ENCODE measurements at places on chromosomes 12 and 14. TPM values are rescaled to one million over a fixed set of nuclear protein-coding genes. Genes with fewer than 3 reads are reported as not detected.

Gene SLC2A14
- total RNA-seq, result 0.64 TPM

Gene AGAP2
- total RNA-seq, result 2.9 TPM

Gene TGM1
- total RNA-seq, result 0.29 TPM

Gene CBLN3
- total RNA-seq, result 2.6 TPM

Gene PLEKHD1
- 4.3 TPM for total RNA-seq

Gene B3GNT4
- total RNA-seq, result 1.1 TPM

Gene CLECL1
- 0.35 TPM for total RNA-seq

Gene SYT1
- total RNA-seq, result 23.6 TPM

Gene STYX
- total RNA-seq, result 15.8 TPM

Gene RNF212B
- total RNA-seq, result 0.18 TPM

Gene PIK3C2G
- total RNA-seq, result 8.4 TPM

Gene CD163
- 18.8 TPM for total RNA-seq

Gene BEST3
- 14.2 TPM for total RNA-seq

Gene ANKRD33
- 0.64 TPM for total RNA-seq

Gene HOXC6
- 17.0 TPM for total RNA-seq

Gene PTPRB
- 40.4 TPM for total RNA-seq

All from metanephros (tissue), 2 donors.